ENCODE measurements at places on chromosomes 11 and 22.
A peak's percentile ranks its signal among the peaks of the same experiment; 100 is the strongest.

DNA sequence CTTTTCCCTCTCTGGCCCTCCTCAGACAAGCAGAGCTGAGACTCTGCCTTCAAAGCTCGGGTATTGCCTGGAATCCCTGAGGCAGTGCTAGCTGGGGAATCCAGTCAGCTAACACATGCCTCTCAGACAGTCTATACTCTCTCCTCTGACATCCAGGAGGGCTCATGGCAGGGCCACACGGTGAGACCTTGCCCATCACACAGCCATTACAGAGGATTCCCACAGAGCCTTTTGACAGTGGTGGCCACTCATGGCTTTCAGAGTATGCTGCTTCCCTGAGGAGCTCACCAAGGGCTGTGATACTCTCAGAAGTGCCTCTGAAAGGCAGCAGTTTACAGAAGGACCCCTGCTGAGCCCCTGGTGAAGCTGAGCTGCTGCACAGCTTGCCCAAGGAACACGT is 165.3 kb downstream of the RRAS2 start:
- no peak for DNase-seq

GRCh38 chr11:69371731-69372588 is 78.0 kb downstream of the MYEOV start:
- DNase-seq, result no peak

DNA sequence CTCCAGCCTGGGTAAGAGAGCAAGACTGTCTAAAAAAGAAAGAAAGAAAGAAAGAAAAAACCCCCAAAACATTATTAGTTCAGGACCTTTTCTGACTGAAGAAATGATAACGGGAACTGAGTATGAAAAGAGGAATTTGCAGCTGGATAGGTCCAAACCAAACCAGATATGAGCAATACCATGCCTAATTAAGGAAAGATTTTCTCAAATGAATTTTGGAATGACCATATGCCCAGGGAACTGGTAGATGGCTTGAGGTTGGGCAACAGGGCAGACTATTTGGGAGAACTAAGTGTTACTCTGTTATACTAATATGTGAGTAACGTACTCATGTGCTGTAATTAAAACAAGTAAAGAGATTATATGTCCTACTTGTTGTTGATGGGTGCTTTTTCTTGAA is 186.1 kb downstream of the TMEM135 start:
- no peak for DNase-seq

DNA sequence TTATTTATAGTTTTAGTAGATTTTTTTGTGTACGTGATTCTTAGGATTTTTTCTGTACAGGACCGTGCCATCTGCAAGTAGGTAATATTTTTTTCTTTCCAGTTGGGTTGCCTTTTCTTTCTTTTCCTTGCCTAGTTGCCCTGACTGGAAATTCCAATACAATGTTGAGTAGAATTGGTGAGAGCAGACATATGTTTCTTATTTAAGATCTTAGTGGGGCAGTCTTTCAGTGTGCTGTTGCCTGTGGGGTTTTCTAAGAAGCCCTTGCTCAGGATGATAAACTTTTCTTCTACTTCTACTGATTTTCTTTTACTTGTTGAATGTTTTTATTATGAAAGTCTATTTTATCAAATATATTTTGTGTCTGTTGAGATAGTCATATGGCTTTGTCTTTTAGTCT is 33.0 kb downstream of the ATXN10 start:
- no peak for DNase-seq

DNA sequence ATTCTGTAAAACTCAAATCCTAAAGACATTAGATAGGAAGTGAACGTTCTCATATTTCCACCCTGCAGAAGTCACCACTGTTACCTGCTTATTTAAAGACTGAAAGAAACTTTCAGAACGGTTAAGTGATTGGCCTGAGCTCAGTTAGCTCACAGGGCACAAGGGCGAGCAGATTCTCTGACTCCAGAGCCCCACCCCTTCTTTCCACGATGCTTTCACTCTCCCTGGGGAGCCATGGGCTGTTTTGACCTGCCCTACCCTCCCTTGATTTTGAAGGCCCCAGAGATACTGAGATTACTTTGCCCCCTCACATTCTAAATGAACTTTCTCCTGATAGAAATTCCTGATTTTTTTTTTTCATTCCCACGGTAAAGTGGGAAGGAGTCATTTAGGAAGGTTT is 33.9 kb downstream of the ARHGAP1 start:
- no peak for DNase-seq

- no peak for DNase-seq
Observed at GRCh38 chr11:9787981-9788521, 124.2 kb downstream of the SWAP70 start.

GRCh38 chr11:45232341-45233080 is 53.6 kb downstream of the SYT13 start:
- DNase-seq, result no peak

GRCh38 chr11:118217575-118217974 is 7.2 kb downstream of the JAML start:
- DNase-seq, result no peak

- no peak for DNase-seq
Observed at GRCh38 chr22:37043209-37043827, 8.2 kb upstream of the KCTD17 start.

DNA sequence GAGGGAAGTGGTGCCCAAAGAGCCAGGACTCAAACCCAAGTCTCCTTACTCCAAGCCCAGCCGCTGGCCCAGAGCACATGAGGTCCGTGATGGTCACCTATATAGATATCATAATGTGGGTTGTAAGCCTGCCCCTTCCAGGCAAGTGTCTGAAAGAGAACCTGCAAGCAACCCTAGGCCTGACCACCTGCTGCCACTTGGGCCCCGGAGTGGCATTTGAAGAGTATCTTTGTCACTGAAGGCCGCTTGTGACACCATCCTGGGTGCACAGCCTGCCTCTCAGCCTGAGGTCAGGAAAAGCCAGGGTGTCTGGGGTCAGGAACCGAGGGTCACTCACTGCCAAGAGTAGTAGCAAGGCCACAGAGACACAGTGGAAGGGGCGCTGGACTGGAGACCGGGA is 32.4 kb downstream of the OTOG start:
- DNase-seq, result no peak

GRCh38 chr11:440065-441042 is 1.5 kb downstream of the ANO9 start:
- DNase-seq, result peak; percentile 40

DNA sequence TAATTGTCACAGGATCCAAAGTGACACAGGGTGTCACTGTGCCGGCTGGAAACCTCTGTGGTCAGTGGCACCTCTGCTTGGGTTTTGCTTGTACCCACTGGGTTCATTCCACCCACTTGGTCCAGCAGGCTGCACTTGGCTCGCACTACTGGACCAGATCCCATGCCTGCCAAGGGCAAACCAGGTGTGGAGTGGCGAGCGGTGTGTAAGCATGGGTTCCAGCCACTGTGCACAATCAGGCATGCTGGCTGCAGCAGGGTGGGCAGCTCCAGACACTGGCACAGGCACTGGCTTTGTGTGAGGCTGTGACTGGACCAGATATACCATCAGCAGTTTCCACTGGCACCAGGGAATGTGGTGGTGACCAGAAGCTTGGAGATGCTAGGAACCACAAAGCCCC is 261.4 kb downstream of the KCNA4 start:
- DNase-seq, result no peak

- DNase-seq, result no peak
Observed at GRCh38 chr11:75931124-75931523, 116.1 kb downstream of the UVRAG start.

DNA sequence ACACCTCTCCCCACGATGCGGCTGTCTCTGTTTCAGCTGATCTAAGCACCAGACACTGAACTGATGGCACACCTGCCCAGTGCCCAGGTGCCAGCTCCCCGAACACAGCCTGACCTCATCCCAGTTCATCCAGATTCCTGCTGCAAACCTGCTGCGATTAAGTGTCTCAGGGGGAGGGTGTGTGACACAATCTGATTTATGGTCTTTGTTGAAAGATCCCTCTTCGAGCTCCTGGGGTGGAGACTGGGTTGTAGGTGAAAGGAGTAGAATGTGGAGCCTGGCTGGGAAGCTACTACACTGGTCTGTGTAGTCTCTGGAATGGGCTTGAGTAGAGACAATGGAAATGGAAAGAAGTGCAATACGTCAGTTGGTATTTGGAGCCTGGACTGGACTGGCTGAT is 390.3 kb downstream of the SHANK2 start:
- no peak for DNase-seq

DNA sequence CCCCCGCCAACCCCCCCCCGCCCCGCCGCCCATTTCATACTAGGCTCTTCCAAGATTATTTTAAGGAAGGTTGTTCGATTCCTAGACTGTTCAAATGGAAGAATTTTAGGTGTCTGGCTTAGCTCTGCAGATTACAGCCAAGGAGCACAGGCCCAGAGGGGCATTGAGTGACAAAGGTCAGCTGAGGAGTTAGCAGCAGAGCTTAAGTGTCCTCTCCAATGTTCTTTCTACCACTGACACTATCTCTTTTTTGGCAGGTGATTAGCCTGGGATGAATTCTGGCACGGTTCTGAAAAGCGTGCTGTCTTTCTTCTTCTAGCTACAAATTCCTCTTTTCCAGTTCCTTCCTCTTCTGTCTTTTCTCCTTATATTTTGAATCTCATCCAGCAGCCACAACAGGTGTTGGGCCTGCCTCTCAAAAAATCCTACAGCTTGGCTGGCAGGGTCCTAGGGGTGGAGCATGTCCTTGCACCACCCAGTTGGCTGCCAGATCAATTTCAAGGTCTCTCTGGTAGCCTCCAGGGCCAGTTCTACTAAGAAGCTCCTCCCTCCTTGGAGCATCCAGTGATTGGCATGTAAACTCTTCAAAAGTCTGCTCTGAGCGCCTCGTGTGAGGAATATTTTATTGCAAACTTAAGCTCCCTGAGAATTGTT is 23.0 kb downstream of the KCNE3 start:
- DNase-seq, result no peak

DNA sequence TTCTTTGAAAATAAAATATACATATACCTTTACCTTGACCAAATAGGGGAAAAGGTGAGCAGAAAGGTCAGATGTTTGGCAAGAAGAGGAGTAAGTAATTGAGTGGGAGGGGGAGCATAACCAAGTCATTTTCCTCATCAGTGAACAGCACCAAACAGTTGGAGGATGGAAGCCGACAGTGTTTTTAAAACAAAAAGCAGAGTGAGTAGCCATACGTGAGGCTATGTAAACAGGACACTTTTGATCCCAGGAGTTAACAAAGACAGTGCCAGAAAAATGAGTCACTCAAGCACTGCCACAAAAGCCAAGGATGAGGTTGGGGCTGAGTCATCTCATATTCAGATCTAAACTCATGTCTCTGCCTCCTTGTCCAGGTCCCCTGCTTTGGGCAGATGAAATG is 734.7 kb downstream of the KCNA4 start:
- no peak for DNase-seq

DNA sequence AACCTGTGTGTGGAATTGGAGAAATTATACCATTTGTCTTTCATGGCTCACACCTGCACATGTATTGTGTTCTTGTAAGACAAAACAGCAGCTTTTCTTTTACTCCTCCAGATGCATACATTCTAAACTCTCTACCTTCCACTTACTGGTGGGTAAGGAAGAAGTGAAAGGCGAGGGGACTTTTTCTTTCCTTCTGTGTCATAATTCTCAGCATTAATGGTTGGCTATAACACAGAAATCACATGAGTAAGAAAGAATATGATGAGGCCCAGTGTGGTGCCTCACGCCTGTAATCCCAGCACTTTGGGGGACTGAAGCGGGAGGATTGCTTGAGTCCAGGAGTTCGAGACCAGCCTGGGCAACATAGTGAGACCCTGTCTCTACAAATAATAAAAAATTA is 57.8 kb upstream of the SHANK2 start:
- no peak for DNase-seq

DNA sequence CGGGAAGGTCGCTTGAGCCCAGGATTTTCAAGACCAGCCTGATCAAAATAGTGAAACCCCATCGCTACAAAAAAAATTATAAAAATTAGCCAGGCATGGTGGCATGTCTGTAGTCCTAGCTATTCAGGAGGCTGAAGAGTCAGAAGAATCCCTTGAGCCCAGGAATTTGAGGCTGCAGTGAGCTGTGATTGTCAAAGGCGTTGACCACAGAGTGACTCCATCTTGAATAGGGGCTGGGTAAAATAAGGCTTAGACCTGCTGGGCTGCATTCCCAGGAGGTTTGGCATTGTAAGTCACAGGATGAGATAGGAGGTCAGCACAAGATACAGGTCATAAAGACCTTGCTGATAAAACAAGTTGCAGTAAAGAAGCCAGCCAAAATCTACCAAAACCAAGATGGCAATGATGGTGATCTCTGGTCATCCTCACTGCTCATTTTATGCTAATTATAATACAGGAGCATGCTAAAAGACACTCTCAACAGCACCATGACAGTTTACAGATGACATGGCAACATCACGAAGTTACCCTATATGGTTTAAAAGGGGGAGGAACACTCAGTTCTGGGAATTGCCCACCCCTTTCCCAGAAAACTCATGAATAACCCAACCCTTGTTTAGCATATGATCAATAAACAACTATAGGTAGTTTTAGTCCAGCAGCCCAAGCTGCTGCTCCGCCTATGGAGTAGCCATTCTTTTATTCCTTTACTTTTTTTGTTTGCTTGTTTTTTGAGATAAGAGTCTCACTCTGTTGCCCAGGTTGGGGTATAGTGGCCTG is 2.8 kb upstream of the RDX start:
- DNase-seq, result no peak

GRCh38 chr11:72970557-72971118 is 156.4 kb downstream of the ATG16L2 start:
- DNase-seq, result no peak

GRCh38 chr11:44758983-44759382 is 32.2 kb downstream of the TSPAN18 start:
- DNase-seq, result no peak

- DNase-seq, result no peak
Observed at GRCh38 chr22:44881624-44882023, 128.2 kb downstream of the PHF21B start.

DNA sequence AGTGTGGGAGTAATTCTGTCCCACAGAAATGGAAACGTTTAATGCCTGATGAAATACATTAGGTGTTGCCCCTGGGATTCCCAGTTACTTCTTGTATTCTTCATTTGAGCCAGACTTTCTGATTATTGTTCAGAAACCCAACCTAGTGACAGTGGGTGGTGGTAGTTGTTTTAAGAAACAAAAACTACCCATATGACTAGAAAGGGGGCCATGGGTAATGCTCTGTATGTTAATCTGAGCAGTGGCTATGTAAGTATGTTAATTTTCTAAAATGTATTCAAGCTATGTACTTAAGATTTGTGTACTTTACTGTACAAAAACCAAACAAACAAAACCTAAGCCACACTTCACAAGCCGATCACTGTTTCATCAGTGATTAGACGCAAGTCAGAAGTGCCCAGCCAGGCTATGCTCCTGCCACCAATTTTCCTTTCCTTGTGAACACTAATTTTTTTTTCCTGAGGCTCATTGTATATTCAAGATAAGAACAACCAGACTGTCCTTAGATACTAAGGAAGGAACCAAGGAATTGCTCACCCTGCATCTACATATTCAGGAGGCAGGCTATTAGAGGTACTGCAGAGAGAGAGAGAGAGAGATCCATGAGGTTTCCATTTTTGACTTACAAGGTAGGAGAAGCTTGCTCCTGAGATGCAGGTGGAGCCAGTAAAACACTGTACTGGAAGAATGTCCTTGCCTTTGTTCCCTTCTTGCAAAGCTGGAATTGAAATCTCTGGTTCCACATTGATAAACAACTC is 122.7 kb downstream of the DBX1 start:
- DNase-seq, result no peak

Data from hematopoietic multipotent progenitor cell treated with erythropoietin and hydrocortisone succinate and interleukin-3 and kit ligand, for 15 days (in vitro differentiated cells).